ENCODE measurements at places on chromosomes 16 and 17.

DNA sequence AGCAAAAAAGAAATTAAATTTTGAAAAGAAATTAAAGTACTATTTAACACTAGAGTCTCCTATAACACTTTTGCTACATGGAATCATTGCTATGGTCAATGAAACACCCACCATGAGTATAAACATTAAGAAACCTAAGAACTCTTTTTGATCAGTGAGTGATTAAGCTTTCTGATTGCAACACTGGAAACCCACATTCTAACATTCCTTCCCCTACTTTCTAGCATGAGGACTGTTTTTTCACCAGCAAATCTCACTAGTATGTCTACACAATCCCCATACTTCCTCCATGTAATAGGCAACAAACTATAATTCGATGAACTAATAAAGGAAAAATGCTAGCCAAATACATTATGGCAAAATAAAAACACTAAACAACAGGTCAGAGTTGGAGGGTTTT lies 54.7 kb downstream of the SKAP1 start:
- DNase-seq = no peak

DNA sequence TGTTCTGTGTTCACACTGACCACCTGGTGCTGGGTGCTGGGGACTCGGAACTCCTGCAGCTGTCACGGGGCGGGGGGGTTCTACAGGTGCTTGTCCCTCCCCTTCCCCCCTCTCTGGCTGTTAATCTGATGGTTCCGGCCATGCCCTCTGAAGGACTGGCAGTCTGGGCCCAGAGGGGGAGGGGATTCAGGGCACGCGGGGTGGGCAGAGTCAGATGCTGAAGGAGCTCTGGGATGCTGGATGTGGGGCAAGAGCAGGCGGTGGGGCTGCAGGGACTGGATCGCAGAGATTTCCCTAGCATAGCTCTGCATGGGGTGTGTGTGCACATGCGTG lies 5.4 kb upstream of the TBX21 start:
- DNase-seq = no peak

GRCh38 chr16:69941251-69942098 lies 9.7 kb upstream of the CLEC18A start:
- no peak for DNase-seq

- no peak for DNase-seq
Observed at GRCh38 chr17:50062293-50063243, 6.7 kb downstream of the ITGA3 start.

All from hematopoietic multipotent progenitor cell treated with erythropoietin and hydrocortisone succinate and interleukin-3 and kit ligand, for 8 days (in vitro differentiated cells).